ENCODE measurements at places on chromosomes 6 and 20. TPM values are rescaled to one million over a fixed set of nuclear protein-coding genes. Genes with fewer than 3 reads are reported as not detected.

CD24 gene
- total RNA-seq: 1,390 TPM

ARG1 gene
- total RNA-seq: 0.19 TPM

DAAM2 gene
- total RNA-seq: 15.8 TPM

RRP36 gene
- 65.1 TPM for total RNA-seq

DBNDD2 gene
- total RNA-seq: 34.8 TPM

- DNase-seq: no peak
Observed at GRCh38 chr6:56848105-56848504, 106.8 kb upstream of the BEND6 start.

GRCh38 chr20:36655004-36655403 lies 9.0 kb upstream of the SLA2 start:
- no peak for DNase-seq

DNA sequence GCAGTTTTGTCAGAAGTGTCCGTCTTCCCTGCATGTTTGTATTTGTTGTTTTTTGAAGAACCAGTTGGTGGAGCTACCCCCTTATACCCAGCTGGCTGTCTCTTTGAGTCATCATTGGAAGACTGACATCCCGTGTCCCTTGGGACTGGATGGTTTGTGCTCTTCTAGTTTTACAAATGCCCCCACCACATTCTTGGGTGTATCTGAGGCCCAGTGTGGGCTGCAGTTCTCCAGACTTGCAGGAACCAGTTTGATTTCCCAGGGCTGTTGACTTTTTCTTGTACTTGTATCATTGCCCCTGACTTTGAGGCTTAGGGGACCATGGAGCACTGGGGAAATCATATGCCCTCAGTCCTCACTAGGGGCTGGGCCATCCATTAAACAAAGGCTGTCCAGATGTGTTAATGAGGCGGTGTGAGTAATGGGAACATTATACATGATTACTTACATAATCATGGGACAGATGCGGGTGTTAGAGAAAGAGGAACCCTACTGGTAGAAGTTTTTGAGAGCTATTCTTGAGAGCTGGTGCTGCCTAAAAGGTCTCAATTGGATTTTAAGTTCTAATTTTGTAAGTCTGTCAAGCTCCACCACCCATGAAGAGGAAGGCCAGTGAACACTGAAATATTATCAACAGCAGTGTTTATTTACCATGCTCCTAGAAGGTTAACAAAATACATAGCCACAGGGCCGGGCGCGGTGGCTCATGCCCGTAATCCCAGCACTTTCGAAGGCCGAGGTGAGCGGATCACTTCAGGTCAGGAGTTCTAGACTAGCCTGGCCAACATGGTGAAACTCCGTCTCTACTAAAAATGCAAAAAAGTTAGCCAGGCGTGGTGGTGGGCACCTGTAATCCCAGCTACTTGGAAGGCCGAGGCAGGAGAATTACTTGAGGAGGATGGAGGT lies 8.5 kb downstream of the JARID2 start:
- no peak for DNase-seq

- no peak for DNase-seq
Observed at GRCh38 chr6:30775104-30775503, 30.8 kb upstream of the IER3 start.

DNA sequence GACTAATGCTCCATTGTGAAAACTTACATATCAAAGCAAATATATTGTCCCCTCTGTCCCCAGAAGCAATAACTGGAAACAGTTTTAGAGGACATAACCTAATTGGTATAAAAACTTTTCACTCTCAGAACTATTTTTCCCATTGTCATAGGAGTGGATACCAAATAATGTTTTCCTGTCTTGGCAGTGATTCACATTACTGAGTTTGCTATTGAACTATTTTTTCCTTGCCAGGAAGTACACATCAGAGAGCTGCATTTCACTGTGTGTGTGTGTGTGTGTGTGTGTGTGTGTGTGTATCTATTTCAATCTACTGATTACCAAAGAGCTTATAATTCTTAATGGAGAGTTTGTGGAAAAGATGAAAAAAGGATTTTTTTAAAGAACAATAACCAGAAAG lies 45.4 kb downstream of the AKAP12 start:
- no peak for DNase-seq

DNA sequence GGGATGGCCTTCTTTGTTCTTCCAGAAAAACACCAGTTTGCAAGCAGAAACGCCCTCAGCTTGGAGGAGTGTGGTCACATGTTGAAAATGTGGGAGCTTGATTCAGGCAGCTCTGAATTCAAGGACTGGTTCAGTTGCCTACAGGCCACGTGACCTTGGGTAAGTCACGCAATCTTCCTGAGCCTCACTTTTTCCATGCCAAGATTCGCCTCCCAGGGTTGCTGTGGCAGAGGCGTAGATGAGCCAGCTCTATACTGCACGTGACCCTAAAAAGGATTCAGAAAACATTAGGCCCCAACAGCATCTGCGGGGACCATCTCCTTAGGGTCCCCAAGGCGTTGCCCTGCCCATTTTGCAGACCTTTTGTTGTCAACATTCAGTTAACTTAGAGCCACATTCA lies 112.0 kb upstream of the SNX9 start:
- no peak for DNase-seq

DNA sequence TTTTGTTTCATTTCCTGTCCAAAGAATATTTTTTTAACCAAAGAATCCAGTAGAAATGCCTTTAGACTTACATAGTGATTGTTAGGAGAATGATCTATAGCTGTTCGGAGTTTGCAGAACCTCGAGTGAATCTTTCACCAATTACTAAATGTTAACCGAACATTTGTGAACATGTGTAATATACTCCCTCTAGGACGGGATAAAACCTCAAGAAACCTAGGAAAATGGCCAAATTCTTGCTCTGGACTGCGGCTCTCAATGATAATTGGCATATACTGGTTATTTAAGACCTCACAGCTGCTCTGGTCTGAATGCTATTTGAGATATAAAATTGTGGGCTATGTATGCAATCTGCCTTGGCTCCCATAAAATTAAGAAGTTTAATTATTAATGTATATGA lies 137.1 kb downstream of the PACRG start:
- DNase-seq: no peak

- no peak for DNase-seq
Observed at GRCh38 chr20:19110881-19111460, 101.5 kb upstream of the SLC24A3 start.

- DNase-seq: no peak
Observed at GRCh38 chr6:151098166-151098565, 141.6 kb upstream of the AKAP12 start.

DNA sequence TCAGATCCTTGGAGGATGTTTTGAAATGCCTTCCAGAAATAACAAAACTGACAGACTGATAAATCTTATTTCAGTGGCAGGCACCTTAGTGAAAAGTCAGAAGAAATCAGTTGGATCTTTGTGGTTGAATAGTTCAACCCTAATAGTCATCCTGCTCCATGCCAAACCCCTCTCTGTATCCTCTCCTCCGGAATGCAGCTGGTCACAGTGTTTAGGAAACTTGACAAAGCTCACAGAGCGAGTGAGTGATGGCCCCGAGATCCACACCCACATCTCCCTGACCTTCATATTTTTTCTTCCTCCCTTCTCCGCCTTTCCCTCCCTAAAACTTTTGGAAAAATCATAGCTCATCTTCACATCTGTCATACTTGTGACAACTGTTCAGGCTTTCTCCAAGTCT lies 464.8 kb upstream of the CDH4 start:
- no peak for DNase-seq

GRCh38 chr6:16168858-16169257 lies 40.0 kb downstream of the MYLIP start:
- no peak for DNase-seq

- DNase-seq: no peak
Observed at GRCh38 chr20:58433759-58434158, 44.7 kb downstream of the VAPB start.

GRCh38 chr6:125303512-125303854 lies 1.7 kb upstream of the HDDC2 start:
- no peak for DNase-seq

All from esophagus squamous epithelium (tissue), 5 donors.